ENCODE measurements at places on chromosomes 16 and 17.

- DNase-seq: peak; percentile 20
Observed at GRCh38 chr17:50150354-50151040, at the start of gene PPP1R9B. Gene PPP1R9B, minus strand, starts transcription at chr17:50150677. Its CDS starts 164 bp downstream, at chr17:50150513.

DNA sequence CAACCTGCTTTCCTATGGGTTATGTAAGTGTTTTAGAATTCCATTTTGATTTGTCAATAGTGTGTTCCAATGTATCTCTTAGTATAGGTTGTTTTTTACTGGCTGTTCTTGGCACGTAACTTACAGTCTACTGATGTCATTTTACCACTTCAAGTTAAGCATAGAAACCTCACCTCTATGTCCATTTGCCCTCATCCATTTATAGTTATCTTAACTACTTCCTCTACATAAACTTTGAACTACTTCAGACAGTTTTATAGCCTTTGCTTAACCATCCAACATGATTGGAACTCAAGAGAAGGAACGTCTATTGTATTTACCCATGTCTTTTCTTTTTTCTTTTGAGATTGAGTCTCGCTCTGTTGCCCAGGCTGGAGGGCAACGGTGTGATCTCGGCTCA, 64.5 kb upstream of the GNG13 start:
- DNase-seq: no peak

DNA sequence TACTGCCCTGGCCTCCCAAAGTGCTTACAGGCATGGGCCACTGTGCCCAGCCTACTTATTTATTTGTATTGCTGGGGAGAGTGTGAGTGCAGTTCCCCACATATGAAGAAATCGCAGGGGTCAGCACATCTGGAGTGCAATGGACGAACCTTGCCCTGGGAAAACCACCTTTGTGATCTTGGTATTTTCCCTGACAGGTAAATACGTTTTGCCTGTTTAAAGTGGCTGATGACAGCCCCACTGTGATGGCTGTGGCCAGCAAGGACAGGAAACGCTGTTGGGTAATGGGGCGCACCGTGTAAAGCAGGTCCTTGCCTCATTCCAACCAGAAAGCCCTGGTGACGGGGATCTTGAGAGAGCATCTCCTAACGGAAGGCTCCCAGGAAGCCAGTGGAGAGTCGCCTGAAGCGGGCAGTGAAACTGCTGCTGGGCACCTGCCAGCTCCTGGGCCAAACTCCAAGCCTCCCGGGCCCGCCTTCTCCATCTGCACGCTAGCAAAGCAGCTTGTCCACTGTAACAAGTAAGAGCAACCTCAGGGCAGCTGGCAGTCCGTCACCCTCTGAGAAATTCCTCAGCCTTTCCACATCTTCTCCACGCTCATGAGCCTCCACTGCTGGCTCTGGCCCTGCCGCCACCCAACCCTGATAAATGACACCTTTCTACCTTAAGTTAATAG, 17.5 kb downstream of the EMC8 start:
- peak; percentile 51 for DNase-seq

DNA sequence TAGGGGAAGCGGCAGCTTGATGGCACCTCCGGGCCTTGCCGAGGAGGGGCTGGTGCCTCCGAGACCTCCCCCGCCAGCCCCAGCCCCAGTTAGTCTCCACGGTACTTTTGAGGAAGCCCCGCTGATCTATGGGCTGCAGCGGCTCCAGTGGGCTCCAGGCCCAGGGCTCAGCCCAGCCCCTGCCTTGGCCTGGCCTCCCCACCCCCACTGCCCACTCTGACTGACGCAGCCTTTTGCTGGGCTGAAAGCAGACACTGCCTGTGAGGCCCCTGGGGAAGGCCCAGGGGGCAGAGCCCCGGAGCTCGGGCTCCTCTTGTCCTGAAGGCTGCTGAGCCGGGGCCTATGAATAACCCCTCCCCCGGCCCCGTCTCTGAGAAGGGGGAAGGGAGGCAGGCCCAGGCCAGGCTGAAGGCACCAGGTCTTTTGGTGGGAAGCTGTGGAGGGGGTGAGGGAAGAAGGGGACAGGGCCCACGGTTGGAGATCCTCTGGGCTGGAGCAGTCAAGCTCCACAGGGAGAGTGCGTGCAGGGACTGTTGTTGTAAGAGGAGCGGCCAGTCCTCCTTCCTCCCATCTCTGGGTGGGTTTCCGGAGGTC, 7.5 kb upstream of the SMTNL2 start:
- DNase-seq: no peak

GRCh38 chr17:39867880-39868553, at the start of gene ZPBP2:
Gene ZPBP2, plus strand, starts transcription at chr17:39868202. Its CDS starts 153 bp downstream, at chr17:39868355.
- no peak for DNase-seq

GRCh38 chr17:31398381-31399311, 7.2 kb downstream of the RAB11FIP4 start:
- DNase-seq: no peak

DNA sequence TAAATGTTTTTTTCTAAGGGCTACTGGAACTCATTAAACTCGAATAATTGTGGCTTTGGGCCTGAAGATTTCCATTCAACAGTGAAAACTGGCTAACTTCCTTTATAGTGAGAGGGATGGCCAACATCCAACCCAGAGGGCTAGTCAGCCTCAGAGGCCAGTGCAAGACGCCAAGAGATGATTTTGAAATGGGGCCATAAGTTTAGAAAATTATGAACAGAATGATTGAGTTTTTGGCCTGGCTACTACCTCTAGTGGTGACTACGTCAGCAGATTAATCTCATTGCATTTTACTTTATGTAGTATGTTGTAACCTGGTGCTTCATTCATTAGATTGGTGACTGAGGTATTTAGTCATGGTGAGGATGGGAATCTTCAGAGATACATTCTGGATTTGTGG, 28.4 kb downstream of the HAPSTR1 start:
- DNase-seq: peak; percentile 55

DNA sequence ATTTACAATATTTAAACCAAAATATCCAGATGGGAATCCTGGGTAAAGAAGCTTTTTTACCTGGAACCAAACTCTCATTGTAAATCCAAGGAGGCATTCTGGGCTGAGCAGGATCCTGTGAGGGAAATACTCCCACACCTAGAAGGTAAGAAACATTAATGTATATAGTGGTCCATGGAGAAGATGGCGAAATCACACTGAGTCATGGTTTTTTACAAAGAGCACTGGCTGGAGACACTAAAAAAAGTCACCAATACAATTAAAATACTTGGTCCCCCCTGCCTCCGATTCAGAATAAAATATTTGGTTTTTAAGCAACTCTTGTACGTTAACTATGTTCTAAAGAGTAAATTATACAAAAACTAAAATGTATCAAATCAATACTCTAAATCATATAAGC, 32.9 kb downstream of the SYNRG start:
- DNase-seq: no peak

DNA sequence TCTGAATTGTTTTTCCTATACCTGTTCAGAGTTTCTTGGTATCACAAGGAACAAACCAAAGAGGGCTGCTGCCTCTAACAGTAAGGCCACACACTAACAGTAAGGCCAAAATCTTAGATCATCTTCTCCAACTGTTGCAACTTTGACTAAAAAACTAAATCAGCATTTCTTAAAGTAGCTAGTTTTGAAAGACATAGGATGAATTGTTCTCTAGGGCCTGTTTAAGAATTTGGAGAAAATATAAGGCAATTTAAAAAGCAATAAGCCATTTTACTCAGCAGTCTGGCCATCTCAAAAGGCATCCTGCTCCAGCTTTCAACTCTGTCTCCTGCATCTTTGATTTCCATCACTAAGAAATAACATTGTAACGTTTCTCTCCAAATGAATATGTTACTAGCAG, 105.0 kb upstream of the MON1B start:
- DNase-seq: no peak

DNA sequence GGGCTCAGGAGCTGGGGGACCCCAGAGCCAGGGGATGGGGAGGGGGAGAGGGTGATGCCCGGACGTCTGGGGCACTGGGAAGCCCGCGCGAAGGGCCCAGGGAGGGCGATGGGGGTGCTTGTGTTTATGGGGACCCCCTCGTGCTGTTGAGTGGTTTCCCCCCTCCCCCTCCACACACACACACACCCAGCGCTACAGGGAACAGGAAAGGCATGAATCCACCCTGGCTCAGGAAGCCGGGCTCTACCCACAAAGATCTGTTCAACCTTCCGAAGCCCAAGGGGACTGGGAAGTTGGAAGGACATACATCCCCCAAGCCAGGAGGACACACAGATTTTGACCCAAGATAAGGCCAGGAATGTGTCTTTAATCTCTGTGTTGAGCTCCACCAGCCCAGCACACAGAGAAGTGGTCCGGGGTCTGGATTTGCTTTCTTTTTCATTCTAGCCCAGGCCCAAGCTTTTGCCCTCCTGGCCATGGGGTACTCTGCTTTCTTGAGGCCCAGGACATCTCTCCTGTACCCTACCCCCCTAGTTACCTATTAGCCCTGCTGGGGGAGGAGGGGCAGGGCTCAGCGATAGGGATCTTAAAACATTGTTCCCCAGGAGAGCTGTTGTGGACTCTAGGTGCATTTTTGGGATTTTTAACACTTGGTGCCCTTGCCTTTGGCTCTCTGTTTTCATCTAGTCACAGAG, 1.2 kb downstream of the UBALD2 start:
- DNase-seq: no peak

GRCh38 chr16:66575060-66575459, 4.2 kb upstream of the CMTM2 start:
- DNase-seq: no peak

GRCh38 chr17:32636598-32637218, 149.9 kb downstream of the CDK5R1 start:
- DNase-seq: no peak
